ENCODE measurements at places on chromosomes 1 and 21.

DNA sequence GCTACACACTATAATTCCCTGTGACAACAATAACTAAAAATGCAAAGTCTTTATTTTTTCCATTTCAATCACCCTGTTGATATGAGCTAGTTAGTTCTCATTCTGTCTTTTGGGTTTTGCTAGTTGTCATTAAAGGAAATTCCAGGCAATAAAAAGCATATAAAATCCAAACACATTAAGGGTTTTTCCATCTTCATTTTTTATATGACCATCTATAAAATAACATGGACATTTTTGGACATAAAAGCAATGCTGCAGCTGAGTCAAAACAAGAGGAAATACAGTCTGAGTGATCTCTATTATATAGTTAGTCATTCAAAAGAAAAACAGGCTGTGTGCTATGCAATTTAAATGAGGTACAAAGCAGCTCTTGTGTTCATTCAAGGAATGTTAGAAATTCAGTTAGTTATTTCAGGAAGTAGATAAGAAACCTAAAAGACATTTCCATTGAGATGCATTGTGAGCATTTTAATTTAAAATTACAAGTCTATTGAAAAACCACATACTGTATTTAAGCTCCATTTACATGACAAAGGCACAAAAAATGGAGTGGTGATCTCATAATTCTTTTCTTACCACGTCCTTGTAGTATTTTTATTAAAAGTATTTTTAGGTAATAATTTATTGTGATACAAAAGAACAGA, 67.3 kb upstream of the BCL10 start:
- no peak for DNase-seq
- H3K4me3 ChIP-seq = no peak overlapping the region
- peaks cover 15% of the 10 kb centered on the region for H3K4me1 ChIP-seq
- no peaks in the 10 kb centered on the region for H3K27me3 ChIP-seq

DNA sequence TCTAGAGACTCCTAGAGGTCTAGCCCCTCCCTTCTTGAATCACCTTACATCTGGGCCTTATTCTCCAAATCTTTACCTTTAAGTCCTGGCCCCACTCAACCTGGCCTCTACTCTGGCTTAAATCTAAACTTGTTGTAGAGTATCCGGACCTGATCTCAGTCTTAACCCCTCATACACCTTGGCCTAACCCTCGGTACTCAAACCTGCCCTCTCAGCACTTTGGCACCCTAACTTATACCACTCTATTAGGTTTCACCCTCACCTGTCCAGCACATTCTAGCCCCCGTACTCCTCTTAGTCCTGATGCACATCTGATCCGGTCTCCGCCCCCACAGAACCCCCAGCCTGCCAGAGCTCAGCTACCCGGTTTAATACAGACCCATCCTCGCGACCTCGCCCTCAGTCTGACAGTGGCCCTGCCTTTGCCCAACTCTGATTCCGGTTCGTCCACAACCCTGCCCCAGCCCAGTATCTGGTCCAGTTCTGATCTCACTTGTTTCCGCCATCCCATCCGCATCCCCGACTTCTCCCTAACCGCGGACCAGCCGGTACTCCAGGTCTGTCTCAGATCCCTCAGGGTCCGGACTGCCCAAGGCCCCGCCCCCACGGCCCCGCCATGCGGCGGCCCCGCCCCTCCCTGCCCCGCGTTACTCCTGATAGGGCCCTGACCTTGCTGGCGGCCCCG, 1.5 kb downstream of the TRIM62 start:
- H3K4me3 ChIP-seq = peak overlapping the region; percentile 72
- DNase-seq = peak; percentile 95
- H3K27ac ChIP-seq = no peak overlapping the region
- H3K4me1 ChIP-seq = peaks cover 50% of the 10 kb centered on the region

DNA sequence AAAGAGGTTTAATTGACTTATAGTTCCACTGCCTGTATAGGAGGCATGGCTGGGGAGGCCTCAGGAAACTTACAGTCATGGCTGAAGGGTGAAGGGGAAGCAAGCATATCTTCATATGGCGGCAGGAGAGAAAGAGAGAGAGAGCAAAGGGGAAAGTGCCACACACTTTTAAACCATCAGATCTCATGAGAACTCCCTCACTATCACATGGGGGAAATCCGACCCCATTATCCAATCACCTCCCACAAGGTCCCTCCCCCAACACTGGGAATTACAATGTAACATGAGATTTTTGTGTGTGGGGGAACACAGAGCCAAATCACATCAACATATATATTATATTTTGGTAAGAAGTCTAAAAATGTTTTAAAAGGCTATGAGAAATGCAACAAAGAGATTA, 27.2 kb downstream of the FABP3 start:
- H3K36me3 ChIP-seq = peaks cover 49% of the 10 kb centered on the region
- no peaks in the 10 kb centered on the region for H3K27me3 ChIP-seq
- H3K4me3 ChIP-seq = no peak overlapping the region
- H3K27ac ChIP-seq = no peak overlapping the region

- H3K27ac ChIP-seq = no peak overlapping the region
- no peak for DNase-seq
- H3K4me3 ChIP-seq = no peak overlapping the region
- no peaks in the 10 kb centered on the region for H3K36me3 ChIP-seq
- H3K27me3 ChIP-seq = peaks cover 8% of the 10 kb centered on the region
Observed at GRCh38 chr21:44900559-44901251, 20.0 kb downstream of the ITGB2 start.

DNA sequence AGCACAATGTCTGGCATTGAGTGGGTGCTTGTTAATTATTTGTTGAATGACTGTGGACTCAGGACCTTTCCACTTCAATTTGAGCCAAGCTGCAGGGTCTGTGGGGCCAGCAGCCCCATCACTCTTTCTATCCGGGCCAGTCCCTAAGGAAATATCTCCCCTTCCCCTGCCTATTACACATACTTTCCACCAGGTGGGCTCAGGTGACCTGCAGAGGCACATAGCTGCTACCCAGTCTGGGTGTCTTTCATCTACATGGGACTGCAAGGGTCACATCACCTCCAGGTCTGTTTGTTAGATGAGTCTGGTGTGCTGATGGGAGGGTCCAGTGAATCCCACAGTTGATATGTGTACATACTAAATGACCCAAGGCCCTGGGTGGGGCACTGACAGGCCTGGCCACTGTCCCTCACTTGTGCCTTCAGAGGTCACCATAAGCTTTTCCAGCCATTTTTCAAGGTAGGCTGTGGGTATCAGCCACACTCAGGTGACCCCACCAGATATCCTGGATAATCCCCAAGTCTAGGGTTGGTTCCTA, 59.5 kb upstream of the KDM4A start:
- H3K36me3 ChIP-seq = peaks cover 47% of the 10 kb centered on the region
- no peak for DNase-seq
- no peaks in the 10 kb centered on the region for H3K27me3 ChIP-seq
- no peak overlapping the region for H3K27ac ChIP-seq

DNA sequence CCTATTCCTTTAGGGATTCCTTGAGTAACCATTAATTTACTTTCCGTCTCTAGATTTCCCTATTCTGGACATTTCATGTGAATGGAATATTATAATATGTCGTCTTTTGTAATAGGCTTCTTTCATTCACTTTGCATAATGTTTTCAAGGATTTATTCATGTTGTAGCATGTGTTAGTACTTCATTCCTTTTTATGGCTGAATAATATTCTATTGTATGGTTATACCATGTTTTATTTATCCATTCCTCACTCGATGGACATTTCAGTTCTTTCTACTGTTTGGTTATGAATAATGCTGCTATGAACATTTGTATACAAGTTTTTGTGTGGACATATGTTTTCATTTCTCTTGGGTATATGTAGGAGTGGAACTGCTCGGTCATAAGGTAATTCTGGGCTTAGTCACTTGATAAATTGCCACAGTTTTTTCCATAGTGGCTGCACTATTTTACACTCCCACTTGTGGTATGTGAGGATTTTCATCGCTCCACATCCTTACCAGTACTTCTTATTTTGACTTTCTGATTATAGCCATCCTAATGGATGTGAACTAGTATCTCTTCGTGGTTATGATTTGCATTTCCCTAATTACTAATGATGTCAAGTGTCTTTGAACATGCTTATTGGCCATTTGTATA, 17.7 kb downstream of the PPP2R5A start:
- peaks cover 16% of the 10 kb centered on the region for H3K4me1 ChIP-seq
- H3K27me3 ChIP-seq = no peaks in the 10 kb centered on the region
- DNase-seq = no peak

GRCh38 chr1:87167848-87168525, 160.7 kb upstream of the LMO4 start:
- H3K4me3 ChIP-seq = no peak overlapping the region
- H3K27ac ChIP-seq = no peak overlapping the region
- no peak for DNase-seq
- H3K4me1 ChIP-seq = no peaks in the 10 kb centered on the region
- H3K27me3 ChIP-seq = no peaks in the 10 kb centered on the region

DNA sequence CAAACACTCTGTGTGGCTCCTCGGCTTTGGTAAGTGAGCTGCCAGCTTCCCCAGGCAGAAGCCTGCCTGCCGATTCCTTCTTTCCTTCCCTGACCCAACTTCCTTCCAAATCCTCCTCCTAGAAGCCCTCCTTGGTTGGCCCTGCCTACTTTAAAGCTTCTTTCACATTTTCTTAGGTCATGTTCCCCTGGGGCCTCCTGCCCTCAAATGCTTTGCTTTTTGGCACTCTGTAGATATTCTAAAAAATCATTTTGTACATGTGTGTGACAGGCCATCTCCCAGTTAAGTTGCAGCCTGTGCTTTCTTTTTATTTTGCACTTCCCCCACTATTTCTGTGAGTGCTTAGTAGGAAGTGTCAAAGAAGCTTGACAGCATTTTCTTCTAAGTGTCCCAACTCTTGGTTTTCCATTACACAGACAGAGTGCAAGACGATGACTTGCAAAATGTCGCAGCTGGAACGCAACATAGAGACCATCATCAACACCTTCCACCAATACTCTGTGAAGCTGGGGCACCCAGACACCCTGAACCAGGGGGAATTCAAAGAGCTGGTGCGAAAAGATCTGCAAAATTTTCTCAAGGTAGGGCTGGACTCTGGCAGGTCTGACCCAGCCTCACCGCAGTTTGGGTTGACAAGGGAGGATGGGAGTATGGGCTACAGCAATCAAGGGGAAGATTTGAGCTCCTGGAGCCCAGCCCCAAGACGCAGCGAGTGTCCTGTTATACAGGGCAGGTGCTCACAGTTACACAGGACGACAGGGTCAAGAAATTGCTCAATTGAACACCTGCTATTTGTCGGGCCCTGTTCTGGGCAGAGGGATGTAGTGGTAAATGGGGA, at the start of gene S100A9:
Gene S100A9, plus strand, starts transcription at position 2 of the 838 bp plus-strand sequence. Its CDS starts 430 bp downstream, at position 432.
- H3K4me3 ChIP-seq = no peak within 1 kb of the TSS
- H3K4me1 ChIP-seq = peaks cover 21% of the 10 kb centered on the region
- no peak for DNase-seq
- peak within 1 kb of the TSS; percentile 5 for H3K27ac ChIP-seq
- no peaks in the 10 kb centered on the region for H3K36me3 ChIP-seq
